DMS79 treated with DMSO at 0.1 percent for 48 hours (cell line): ENCODE measurements at places on chromosomes 6 and 20.
A peak's percentile ranks its signal among the peaks of the same experiment; 100 is the strongest.

DNA sequence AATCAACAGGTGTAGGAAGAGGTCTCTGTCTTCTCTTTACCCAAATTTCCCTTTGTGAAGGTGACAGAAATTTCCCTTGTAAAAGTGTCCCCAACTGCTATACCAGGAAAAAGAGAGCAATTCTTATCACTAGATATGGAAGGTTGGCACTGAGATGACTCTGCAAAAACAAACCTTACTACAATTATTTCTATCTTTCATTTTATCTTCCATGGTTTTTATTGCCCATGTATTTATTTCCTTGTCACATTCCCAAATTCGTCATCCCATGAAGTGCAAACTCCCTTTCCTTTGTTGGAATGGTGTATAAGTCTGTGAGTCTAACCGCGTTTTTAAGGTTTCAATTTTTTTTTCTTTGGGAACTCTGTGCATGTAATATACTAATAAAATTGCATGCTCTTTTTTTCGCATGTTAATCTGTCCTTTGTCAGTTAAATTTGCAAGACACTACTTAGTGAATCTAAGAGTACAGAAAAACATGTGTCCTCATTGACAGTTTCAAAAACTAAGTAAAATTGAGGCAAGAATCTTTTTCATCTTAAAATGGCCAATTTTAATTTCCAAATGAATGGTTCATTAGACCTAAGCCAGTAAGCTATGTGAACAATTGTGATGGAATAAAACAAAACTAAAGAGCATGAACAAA is 35.4 kb upstream of the HFE start:
- DNase-seq = no peak

- peak; percentile 76 for DNase-seq
Observed at GRCh38 chr6:170462366-170463020, 90.6 kb downstream of the PSMB1 start.

DNA sequence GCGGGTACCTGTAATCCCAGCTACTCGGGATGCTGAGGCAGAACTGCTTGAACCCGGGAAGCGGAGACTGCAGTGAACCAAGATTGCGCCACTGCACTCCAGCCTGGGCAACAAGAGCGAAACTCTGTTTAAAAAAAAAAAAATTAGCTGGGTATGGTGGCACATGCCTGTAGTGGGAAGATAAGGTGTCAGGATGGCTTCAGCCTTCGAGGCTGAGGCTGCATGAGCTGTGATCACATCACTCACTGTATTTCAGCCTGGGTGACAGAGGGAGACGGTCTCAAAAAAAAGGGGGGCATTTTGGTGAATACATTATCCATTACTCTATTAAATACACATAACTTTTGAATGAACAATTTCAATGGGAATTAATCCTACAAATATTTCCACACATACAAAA is 32.4 kb downstream of the SNX3 start:
- DNase-seq = no peak

GRCh38 chr20:63957690-63958441 is 1.6 kb upstream of the UCKL1 start:
- peak; percentile 62 for DNase-seq

DNA sequence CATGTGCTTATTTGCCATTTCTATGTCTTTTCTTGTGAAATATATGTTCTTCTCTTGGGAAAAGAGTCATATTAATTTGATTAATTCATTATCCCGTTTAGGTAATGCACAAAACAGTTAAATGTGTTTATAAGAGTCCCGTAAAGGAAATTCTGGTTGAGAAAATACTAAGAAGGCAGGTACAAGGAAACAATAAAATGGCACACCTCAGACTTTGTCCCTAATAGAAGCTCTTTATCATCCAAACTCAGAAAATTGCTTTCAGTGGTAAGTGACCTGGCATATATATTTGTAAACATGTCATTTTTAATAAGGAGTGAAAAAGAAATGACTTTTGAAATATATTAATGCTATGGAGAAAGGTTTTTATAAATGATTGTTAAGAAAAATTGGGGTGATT is 540.5 kb upstream of the CITED2 start:
- no peak for DNase-seq

DNA sequence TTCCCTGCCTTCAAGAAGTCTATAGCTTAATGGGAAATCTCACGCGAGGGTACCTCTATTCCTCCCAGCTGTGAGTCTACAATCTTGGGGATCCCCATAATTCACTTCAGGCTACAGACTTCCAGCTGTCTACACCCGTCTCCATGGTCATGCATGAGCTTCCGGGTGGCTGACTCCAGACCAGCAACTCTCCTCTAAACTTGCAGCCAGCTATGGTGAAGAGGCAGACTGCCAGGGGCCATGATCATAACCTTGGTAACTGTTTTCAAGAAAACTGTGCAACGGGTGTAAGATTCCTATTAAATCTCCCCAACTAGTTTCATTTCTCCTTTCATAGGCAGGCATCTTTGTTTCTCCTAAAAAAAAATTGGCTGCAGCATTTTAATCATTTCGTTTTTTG is 534.4 kb upstream of the CHD6 start:
- DNase-seq = no peak

DNA sequence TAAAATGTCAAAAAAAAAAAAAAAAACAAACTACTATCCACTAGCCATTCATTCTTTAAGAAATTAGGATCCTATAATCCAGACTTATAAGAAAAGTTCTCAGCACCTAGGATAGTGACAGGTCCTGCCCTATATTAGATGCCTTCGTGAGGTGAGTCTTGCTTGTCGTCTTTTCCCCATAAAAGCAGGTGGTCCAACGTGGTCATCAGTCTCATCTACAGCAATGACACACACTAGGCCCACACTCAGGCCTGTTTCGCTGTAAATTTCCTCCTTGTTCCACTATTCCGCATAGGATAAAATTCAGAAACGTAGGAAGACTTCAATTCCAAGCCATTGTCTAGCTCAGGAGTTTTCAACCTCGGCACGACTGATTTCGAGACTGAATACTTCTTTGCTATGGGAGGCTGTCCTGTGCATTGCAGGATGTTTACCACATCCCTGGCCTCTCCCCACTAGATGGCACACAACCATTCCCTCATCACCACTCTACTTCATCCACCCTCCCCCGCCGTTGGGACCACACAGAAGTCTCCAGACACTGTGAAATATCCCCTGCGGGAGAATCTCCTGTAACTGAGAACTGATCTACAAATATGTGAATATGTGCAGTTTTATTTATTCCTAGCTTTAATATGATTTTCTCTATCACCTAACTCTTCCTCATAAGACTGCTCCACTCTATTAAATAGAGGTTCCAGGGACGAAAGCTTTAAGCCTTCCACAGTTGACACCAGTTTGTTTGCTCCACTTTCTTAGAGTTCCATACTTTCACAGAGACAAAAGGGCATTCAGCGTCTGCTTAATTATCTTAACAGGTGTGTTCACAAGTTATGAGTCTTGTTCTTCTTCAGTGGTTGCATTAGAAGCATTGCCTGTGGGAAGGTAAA is 346.3 kb downstream of the BMP2 start:
- DNase-seq = no peak

GRCh38 chr6:1678201-1678600 is 68.5 kb downstream of the FOXC1 start:
- DNase-seq = no peak

DNA sequence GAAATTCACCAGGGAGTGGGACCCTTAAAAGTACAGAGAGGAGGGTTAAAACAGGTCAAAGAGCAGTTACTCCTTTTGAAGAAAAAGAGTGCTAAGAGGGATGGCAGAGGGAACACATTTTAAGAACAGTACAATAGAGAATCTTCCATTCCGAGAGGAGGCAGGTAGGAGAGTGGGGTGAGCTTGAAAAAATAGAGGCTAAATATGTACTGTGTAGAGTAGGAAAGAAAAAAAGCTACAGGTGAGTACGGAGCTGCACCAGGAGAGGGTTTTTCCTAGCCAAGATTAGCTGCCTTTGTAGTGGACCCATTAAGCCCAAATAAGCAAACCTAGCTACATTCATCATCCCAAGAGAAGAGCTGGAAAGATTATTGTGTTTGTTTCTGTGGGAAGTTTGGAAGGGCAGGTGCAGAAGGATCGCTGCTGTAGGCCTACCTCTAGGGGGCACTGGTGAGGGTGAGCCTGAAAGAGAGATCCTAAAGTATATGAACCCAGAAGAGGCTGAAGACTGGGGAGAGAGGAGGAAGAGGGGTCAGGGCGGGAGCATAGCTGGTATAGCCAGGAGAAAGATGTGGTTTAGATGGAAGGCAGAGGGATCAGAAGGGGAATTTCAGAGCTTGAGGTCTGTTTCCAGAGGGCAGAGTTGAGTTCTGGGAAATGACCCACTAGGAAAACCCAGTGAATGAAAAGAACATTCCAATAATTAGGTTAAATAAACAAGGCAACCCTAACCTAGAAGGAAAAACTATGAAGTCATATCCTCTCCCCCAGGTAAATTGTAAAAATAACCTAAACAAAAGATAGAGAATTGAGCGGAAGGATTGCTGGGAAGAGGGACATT is 50.2 kb upstream of the HINT3 start:
- DNase-seq = no peak

DNA sequence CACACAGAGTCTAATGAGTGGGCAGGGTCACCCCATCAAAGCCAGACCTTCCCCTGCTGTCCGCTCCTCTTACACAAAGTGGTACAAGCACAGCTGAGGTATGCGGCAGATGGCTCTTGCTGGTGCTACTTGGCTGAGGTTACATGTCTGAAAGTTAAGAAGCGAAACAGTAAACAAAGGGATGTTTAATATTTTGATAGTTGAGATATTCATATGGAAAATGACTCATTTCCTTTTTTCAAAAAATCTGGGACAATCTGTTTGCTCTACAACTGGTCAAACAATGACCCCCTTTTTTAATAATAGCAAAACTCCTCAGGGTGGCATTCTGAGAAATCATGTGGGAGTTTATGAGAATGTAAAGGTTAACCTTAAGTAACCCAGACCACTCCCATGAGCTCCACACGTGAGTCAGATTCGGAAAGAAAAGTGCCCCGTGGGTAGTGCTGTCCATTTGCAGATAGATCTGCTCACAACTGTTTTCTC is 245.3 kb downstream of the TBXT start:
- DNase-seq = no peak

- DNase-seq = no peak
Observed at GRCh38 chr6:1997702-1998101, 247.7 kb downstream of the GMDS start.

- no peak for DNase-seq
Observed at GRCh38 chr6:29755295-29755871, 32.1 kb downstream of the HLA-F start.

- DNase-seq = no peak
Observed at GRCh38 chr6:2855061-2855519, 13.4 kb upstream of the SERPINB1 start.

DNA sequence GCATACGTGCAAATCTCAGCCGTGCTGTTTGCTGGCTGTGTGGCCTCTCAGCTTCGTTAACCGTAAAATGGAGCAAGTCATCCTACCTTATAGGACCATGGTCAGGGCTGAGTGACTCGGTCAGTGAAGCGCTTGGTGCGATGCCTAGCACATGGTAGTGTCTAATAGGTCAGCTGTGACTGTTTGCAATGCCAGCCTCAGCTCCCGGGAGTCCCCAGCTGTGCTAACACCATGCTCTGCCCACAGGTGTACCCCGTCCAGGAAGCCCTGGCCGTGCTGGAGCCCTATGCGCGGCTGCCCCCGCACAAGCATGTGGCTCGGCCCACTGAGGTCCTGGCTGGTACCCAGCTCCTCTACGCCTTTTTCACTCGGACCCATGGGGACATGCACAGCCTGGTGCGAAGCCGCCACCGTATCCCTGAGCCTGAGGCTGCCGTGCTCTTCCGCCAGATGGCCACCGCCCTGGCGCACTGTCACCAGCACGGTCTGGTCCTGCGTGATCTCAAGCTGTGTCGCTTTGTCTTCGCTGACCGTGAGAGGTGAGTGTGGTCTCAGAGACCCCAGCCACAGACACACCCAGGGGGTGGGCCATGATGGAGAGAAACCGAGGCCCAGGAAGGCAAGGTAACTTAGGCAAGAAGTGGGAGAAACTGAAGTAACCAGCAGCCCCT is 10.6 kb downstream of the TRIB3 start:
- no peak for DNase-seq

DNA sequence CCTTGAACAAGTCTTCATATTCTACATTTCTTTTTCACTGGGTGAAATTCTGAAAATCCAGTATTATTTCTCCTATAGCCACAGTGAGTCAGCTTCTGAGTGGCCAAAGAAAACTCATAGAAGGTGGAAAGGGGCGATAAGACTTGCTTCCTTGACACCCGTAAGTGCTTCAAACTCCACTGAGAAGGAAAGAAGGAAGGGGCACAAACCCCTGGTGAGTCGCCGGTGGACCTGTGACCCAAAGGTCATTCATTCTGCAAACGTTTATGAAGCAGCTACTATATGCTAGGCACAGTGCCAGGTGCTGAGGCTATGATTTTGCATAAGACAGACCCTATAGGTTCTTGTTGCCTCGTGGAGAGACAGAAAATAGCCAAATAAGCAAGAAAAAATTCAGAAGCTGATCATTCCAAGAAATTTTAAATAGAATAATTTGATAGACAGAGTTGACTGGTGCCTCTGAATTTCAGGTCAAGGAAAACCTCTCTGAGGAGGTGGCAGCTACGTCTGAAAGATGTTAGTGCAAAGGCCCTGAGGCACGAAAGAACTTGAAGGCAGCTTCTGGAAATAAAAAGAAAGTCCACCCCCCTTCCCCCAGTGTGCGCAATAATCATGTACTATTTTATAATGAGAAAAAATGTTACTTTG is 118.2 kb downstream of the CD24 start:
- DNase-seq = no peak

- no peak for DNase-seq
Observed at GRCh38 chr6:149888659-149889058, 9.3 kb downstream of the RAET1E start.

DNA sequence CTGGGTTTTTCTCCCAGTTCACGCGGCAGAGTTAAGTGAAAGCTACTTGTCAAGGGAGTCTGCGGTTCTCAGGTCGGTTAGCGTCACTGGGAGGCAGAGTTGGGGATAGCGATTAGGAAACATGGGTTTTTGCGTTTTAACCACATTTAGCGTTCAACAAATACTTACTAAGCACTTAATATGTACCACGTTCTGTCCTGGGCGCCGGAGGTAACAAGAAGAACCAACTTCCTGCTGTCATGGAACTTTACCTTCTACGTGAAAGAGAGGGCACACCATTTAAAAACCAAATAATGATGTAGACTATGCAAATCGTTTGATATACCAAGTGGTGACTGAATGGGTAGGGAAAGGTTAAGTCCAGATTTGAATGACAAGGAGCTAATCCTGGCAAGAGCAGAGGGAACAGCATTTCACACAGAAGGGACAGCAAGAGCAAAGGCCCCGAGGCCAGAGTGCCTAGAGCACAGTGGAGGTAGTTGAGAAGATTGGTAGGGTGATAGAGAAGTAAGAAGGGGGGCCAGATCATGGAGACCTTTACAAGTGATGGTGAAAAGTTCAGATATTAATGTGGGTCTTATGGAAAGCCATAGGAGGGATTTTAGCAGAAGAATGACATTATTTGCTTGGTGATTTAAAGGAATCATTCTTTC is 744 bp downstream of the RIOK1 start:
- no peak for DNase-seq

GRCh38 chr6:110298916-110299315 is 59.2 kb downstream of the METTL24 start:
- no peak for DNase-seq
